GM23248 (cell line): ENCODE measurements at places on chromosomes 12 and 14.

- DNase-seq: no peak
Observed at GRCh38 chr14:30582376-30582775, 23.4 kb downstream of the G2E3 start.

- no peak for DNase-seq
Observed at GRCh38 chr14:63051301-63051700, 6.0 kb upstream of the KCNH5 start.

DNA sequence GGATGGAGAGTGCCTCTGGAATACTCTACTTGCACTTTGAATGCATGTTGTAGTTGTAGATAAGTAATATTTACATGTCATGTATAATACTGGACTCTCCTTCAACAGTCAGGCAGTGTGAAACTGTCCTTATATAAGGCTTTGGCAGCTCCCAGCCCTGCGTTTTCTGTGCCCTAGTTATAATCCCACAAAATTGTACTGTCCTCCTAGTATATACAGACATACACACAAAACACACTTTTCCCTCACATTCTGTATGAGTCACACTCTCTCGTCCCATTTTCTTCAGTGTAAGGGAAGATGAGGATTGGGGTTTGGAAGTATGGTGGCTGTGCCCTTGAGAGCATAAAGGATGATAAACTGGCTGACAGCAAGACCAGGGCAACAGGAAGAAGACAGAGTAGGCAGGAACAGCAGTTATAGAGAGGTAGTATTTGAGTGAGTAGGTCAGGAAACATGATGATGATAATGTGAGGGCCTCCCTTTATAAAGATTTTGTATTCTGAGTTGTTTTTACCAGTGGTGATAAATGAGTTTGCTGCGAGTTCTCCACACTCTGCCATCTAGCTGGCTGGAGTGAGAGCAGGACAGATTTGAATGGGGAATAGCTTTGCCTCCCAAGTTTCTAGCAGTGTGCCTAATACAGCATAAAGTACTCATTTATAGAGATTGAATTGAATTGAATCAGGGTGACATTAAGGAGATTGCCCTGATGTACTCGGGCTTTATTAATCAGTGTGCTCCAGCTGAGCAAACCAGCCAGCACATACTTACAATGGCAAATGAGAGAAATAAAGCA is 5.0 kb downstream of the CREBL2 start:
- DNase-seq: no peak

- no peak for DNase-seq
Observed at GRCh38 chr14:76329154-76329928, 46.6 kb upstream of the ESRRB start.

DNA sequence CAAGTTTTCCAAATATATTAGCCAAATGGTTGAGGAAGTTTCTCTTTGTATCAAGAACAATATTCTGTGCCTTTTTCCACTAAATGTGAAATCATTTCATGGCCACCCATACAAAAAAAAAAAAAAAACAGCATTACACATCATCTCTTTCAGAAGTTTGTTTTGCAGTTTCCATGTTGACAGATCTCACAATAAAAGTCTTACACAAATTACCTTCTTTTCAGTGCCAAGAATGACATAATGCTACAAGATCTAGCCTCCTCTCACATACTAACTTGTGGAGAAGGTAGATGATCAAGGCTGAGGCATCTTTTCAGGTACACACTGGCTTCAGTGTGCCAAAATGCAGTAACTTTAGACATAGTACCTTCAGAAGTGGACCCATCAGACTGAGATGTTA is 35.3 kb downstream of the PRKD1 start:
- DNase-seq: peak; percentile 43

- DNase-seq: no peak
Observed at GRCh38 chr14:54387328-54387727, 9.5 kb upstream of the CDKN3 start.

DNA sequence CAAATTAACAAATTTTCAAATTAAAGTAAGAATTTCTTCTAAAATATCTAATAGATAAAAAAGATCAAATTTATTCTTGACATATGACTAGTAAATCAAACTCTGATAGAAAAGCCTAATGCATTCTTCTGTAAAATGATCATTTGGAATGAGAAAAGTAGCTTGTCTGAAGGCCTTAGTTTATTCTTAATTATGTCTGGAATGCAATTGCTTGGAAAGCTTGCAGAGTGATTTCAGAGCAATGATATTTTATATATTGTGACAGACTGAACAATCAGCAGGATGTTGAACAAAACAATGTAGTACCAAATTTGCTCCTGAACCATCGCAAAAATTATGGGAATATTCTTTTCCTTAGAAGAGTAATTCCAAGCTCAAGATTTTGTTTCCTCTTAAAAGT is 789.6 kb upstream of the NOVA1 start:
- no peak for DNase-seq

DNA sequence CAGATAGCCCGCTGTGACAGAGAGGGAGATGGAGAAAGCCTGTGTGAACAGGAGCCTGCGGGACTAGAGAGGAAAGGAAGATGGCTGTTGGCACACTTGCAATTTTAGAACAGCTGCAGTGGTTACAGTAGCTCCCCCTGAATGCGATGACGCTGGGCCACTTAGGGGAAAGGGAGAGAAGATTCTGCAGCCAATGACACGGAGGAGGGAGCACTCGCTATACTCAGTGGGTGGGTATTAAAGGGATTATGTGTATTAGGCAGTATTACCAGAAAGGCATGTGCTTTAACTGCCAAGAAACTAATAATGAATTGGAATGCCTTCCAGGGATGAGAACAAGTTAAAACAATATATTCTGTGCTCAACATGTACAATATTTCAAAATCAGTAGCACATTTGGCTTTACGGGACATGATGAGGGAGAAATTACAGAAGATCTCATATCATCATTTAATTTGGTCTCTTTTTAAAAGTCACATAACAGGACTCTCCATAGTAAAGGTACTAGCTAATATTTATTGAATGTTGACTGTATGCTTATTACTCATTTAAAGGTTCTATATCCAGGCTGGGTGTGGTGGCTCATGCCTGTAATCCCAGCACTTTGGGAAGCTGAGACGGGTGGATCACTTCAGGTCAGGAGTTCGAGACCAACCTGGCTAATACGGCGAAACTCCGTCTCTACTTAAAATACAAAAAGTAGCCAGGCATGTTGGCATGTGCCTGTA is 35.9 kb upstream of the FOS start:
- peak; percentile 91 for DNase-seq

GRCh38 chr14:74710480-74710879 is 2.4 kb downstream of the AREL1 start:
- no peak for DNase-seq

DNA sequence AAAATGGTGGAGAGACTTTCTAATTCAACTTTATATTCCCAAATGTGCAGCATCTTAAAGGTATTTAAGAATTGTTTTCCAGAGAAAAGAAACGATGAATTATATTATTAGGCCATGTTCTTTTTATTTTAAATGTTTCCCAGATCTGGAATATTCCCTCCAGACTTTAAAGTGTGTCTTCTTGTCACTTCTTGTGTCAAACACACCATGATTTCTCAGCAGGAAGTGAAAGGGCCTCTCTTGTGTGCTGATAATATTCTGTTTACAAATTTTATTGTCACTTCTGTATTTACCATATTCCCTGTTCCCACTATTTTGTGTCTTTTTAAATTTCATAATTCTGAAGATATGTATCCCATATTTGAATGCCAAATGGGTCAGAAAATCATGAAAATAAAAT is 455.0 kb upstream of the FLRT2 start:
- DNase-seq: no peak

DNA sequence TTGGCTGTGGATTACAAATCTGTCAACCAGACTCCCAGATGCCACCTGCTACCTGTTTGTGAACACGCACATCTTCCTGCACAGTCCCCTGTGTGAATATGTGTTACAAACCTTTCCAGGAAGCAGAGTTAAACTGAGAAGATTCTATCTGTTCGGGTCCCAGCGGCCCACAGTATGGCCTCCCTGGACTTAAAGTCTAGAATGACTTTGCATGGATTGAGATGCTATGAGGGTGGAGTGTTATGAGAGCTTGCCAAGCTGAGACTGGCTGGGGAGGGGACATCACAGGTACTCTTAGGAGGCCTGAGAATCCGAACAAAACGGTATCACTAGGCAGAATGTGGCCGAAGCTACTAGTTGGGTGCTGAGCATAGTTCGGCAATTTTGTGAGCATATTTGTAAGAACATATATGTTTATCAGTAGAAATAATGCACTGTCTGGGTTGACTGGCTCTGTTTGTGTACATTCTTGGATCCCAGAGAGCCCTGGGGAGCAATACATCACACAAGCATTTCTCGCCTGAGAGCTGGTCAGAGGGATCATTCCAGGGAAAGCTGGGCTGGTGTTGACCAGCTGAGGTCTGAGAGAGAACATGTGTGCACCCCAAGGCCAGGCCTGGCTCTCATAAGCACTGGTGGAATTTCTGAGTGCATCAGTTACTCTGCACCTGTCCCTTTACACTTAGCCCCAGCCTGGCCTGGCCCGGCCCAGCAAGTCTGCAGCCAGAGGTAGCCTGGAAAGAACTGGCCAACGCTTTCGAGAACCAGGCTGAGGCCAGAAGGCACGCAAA is 29.8 kb upstream of the LTBP2 start:
- no peak for DNase-seq

DNA sequence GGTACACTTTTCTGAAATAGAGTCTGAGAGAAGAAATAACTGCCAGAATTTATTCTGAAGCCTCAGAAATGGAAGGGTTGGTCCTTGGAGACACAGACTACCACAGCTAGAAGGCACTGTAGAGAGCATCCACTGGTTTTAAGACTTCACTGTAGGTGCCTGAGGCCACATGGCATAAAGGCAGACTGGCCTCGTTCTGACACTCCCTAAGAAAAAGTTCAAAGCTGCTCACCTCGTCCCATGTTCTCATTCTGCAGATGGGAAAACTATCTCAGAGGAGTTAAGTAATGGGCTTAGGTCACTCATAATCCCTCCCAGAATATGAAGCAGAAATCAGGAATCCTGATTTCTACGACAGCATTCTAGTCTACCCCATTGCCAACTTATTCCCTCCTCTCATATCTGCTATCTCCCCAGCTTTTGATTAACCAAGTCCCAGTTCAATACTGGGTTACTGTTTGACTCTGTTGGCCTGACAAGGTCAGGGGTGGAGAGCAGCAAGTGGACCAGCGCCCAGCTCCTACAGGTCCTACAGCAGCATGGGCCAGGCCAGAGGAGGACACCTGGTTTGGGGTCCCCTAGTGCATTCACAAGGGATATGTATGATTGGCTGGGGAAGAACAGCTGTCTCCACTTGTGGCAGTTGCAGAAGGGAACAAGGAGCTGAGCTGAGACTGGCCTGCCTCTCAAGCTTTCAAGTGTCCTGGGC is 3.7 kb downstream of the ITGA5 start:
- peak; percentile 60 for DNase-seq

GRCh38 chr12:56488041-56488955 is at the start of gene GLS2:
TSS of gene GLS2 (minus strand) at chr12:56488161. CDS start at chr12:56488118, 43 bp downstream.
- peak; percentile 85 for DNase-seq

DNA sequence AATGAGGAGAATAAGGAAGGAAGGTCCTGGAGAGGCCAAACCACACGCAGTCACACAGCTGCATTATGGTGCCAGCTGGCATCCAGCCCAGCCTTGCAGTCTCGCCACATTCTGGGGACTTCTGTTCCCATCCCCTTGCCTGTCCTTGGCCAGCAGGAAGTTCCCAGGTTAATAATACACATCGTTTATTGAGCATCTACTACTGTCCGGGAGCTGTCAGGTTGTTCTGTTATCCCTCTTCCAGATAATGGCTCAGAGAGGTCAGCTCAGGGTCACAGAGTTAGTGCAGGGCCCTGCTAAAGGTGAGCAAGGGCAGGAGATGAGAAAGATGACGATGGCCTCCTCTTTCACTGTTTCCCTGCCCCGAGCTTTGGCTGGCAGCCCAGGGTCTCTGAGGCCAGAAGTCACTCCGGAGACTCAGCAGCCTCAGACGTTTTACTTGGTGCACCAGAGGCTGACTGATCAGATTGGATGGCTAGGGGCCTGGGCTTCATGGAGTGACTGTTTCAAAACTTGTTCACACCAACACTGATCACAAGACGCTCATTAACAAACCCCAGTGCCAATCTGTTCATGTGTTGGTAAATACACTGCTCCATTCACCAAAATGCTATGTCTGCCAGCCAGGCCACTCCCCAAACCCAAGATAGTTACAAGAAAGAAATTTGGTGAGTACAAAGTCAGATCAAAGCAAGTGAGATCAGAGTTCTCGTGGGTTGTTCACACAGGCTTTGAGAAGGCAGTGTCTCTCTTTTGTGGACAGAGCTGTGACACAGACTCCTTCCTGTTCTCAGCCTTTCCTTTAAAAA is 79.2 kb downstream of the B4GALNT3 start:
- DNase-seq: peak; percentile 73

GRCh38 chr12:2879853-2880252 is 2.8 kb downstream of the RHNO1 start:
- DNase-seq: no peak

- DNase-seq: no peak
Observed at GRCh38 chr14:33728010-33728498, 222.8 kb downstream of the EGLN3 start.

- DNase-seq: peak; percentile 53
Observed at GRCh38 chr12:79688376-79689060, 2.2 kb downstream of the PAWR start.

DNA sequence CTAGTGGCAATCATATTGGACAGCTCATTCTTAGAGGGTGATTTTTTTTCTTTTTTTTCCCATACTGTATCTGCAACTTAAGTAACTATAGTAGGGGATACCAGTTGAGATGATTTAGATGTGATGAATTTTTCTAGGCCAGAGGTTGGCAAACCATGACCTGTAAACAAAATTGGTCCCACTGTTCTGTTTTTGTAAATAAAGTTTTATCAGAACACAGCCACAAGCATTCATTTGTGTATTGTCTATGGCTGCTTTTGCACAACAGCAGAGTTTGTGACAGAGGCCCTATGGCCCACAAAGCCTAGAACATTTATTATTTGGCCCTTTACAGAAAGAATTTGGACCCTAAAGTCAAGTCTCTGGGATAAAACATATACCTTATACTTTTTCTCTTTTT is 11.4 kb downstream of the ARF6 start:
- no peak for DNase-seq

DNA sequence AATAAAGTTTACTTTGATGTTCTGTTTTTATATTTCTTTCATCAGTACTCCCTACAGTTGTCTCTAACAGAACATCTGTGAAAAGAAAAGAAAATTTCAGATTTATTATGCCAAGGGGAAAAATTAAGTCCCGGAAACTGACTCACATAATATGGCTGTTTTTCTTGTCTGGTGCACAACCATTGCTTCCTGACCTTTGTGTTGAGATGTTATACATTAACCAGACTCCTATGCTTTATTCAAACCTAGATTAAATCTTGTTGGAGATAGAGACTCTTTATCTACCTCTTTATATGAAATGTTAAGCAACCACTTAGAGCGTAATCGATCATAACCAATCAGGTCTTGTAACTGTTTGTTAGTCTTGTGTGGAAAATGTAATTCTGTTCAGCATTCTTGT is 37.6 kb upstream of the BICD1 start:
- peak; percentile 29 for DNase-seq

DNA sequence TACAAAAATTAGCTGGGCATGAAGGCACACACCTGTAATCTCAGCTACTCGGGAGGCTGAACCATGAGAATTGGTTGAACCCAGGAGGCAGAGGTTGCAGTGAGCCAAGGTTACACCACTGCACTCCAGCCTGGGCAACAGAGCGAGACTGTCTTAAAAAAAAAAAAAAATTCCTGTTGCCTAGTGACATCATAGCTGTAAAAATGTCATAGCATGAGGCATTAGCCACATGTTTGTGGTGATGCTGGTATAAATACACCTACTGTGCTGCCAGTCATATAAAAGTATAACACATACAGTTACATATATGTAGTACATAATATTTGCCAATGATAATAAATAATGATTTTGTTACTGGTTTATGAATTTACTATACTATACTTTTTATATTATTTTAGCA is 22.2 kb downstream of the SLC41A2 start:
- no peak for DNase-seq
